Right cardiac atrium (tissue), 5 donors: ENCODE measurements at places on chromosomes 13 and 19.

DNA sequence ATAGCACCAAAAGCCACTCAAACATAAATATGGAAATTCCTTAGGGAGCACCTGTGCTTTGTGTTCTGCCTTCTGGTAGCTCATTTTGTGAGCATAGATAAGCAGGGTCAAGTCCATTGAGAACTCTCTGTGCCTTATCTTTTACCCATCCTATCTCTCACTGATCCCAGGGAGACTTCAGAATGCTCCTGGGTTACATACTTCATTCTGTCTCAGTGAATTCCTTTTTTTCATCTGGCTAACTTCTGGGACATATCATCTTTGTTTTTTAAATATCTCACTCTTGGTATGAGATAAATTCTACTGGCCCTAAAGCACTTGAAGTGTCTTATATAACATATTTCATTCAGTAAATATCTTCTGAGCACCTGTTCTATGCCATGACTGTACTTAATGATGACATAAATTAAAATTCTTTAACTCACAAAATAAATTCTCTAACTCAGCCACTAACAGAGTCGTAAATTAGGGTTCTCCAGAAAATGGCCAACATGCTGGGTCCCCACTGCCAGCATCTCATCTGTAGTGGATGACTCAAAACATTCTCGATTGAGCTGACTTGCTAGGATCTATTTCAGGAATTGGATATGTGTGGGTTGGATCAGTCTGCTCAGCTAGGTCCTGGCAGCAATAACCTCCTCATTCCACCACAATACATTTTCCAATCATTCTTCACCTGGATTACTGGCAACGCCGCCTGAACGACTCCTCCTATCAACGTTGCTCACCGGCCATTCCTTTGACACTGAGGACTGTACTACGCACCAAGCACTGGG lies 170.2 kb downstream of the FOXO1 start:
- DNase-seq, result no peak

GRCh38 chr13:101763191-101763590 lies 310.7 kb downstream of the ITGBL1 start:
- DNase-seq, result no peak

GRCh38 chr13:48539550-48539949 lies 6.7 kb upstream of the RCBTB2 start:
- peak; percentile 31 for DNase-seq

- no peak for DNase-seq
Observed at GRCh38 chr13:59447031-59447430, 716.7 kb downstream of the DIAPH3 start.

GRCh38 chr13:105518086-105518485 lies 1017.4 kb downstream of the EFNB2 start:
- no peak for DNase-seq
